CD4-positive, alpha-beta T cell treated with Interleukin-17A for 4 hours (primary cell): ENCODE measurements at places on chromosomes 1 and 21.

DNA sequence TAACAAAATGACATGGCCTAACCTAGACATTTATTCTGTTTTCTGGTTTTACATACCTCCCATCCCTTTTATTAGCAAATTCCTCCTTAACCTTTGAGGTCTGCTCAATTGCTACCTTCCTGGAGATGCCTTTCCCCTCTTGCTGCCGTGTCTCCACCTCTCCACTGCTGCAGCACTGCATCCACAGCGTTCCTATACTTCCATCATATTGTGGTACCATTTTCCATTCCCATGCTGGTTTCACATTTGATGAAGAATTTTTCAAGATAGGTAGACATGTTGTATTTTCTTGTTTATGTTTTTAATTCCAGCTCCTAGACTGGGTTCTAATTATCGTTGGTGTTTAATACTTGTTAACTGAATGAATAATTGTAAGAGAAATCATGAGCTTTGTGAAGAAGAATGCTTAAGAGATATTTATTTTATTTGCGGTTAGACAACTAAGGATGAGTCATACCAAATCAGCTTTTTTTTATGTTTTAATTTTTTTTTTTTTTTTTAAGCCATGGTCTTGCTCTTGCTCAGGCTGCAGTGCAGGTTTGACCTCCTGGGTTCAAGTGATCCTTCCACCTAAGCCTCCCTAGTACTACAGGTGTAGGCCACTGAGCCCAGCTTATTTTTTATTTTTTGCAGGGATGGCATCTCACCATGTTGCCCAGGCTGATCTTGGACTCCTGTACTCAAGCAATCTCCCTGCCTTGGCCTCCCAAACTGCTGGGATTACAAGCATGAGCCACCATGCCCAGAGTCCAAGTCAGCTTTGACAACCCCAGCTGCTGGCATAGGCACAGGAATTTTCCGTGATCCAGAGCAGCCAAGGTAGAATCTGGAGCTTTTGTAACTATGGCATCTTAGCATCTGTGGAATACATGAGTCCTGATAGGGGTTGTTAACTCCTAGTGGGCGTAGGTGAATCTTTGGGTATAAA, 44.0 kb downstream of the ATP6V1G3 start:
- no peak for DNase-seq

DNA sequence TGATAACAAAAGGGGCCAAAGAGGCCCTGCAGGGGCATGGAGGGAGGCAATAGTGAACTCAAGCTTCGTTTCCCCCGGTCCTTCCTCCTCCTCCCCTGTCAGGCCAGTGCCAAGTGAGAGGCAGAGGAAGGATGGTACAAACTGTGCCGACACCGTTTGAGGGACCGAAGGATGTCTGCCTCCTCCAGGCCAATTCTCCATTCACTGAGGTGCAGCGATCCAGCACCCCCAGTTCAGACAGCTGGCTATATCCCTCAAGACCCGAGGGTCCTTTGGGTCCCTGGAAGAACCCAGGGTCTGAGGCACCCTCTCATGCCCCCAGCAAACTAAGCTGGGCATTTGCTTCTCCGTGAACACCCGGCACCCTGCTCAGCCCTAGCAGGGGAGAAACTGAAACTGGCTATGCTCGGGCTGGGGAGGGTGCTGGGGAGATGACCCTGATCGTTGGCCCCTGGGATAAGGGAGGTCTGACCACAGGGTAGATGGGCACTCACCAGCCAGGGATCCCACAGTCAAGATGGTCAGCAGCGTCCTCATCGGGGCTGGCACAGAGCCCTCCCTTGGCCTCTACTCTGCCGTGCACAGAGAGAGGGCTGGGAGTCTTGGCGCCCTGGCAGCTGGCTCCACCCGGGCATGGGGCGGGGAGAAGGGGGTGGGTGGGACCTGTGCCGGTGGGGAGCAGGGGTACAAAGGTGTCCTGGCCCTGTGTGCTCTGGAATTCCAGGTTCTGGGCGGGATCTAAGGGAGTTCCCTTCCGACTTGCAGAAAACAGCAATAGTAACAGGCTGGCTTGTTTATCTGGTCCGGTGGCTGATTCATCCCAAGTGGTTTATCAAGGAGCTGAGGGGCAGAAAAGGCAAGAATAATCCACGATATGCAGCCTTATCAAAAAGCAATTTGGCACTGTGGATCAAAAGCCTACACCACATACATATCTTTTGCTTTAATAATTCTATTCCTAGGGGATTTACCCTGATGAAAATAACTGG, at the start of gene IL22RA1:
TSS of gene IL22RA1 (minus strand) at position 595 of the 989 bp plus-strand sequence. CDS start at position 537, 58 bp downstream.
- no peak for DNase-seq

- peak; percentile 60 for DNase-seq
Measured at GRCh38 chr1:110686188-110686587, 11.4 kb upstream of the KCNA3 start.

GRCh38 chr1:198498881-198499280, 41.6 kb downstream of the ATP6V1G3 start:
- no peak for DNase-seq

- DNase-seq: no peak
Measured at GRCh38 chr1:107835151-107835670, 129.8 kb downstream of the VAV3 start.

GRCh38 chr1:151255381-151255780, 847 bp downstream of the PSMD4 start:
- no peak for DNase-seq

- DNase-seq: peak; percentile 15
Measured at GRCh38 chr1:198919667-198920398, 281.0 kb downstream of the PTPRC start.
